Osteocyte (in vitro differentiated cells): ENCODE measurements at places on chromosomes 16 and 17.
A peak's percentile ranks its signal among the peaks of the same experiment; 100 is the strongest.

DNA sequence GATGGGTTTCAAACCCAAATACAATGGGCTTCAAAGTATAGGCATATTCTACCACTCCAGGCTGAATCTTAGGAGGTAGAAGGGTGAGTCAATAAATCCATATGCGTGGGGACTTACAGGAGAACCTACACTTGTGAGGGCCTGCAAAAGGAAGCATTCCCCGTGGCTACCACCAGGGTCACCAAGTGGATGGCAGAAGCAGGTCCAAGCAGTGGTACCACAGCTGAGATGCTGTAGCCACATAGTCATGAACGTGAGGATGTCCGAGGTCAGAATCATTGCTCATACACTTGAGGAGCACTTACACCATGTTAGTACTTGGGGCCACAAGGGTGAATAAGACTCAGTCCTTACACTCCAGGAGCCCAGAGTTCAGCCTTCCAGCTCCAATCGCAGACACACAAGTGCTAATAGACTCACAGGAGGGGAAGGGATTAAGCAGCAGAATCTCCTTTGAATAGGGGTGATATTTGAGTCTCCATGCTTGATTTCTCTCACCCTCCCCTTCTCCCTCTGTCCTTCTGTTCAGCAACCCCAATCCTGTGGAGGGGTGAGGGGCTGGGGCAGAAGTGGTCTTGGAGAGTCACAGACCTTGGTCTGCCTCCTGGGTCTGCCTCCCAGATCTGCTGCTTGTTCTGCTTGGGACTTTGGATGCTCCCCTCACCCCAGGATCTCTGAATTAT lies 42.5 kb upstream of the ASIC2 start:
- no peak for DNase-seq
- no peaks in the 10 kb centered on the region for H3K36me3 ChIP-seq
- H3K4me1 ChIP-seq = no peaks in the 10 kb centered on the region
- H3K4me3 ChIP-seq = no peak overlapping the region

DNA sequence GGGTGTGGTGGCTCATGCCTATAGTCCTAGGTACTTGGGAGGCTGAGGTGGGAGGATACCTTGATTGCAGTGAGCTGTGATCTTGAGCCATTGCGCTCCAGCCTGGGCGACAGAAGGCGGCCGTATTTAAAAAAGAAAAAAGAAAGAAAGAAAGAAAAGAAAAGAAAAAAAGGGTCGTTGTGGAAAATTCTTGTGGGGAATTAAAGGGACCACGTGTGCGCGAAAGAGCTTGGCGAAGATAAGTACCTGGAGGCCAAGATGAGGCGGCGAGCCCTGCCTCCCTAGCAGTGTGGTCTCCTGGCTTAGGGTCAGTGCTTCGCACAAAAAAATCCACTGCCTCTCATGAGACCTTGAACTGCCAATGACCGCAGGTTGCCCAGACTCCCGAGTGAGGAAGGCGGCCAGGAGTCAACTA lies 728 bp upstream of the NMT1 start:
- DNase-seq = no peak
- H3K27ac ChIP-seq = peak overlapping the region; percentile 92
- H3K4me1 ChIP-seq = peaks cover 32% of the 10 kb centered on the region
- H3K36me3 ChIP-seq = no peaks in the 10 kb centered on the region
- no peaks in the 10 kb centered on the region for H3K27me3 ChIP-seq

GRCh38 chr16:68319185-68319908 lies 8.5 kb downstream of the PRMT7 start:
- no peaks in the 10 kb centered on the region for H3K4me1 ChIP-seq
- no peak overlapping the region for H3K4me3 ChIP-seq
- DNase-seq = no peak
- peaks cover 39% of the 10 kb centered on the region for H3K36me3 ChIP-seq
- H3K27ac ChIP-seq = no peak overlapping the region

- no peaks in the 10 kb centered on the region for H3K27me3 ChIP-seq
- no peak overlapping the region for H3K4me3 ChIP-seq
- H3K27ac ChIP-seq = no peak overlapping the region
- peaks cover under 1% of the 10 kb centered on the region for H3K36me3 ChIP-seq
- H3K4me1 ChIP-seq = peaks cover 11% of the 10 kb centered on the region
These were observed 13.5 kb downstream of the TMC6 start for GRCh38 chr17:78114831-78115723.

GRCh38 chr17:607361-608147 lies 107.1 kb downstream of the VPS53 start:
- no peaks in the 10 kb centered on the region for H3K27me3 ChIP-seq
- peaks cover 18% of the 10 kb centered on the region for H3K4me1 ChIP-seq
- peaks cover 19% of the 10 kb centered on the region for H3K36me3 ChIP-seq
- no peak for DNase-seq

- H3K27ac ChIP-seq = no peak overlapping the region
- peaks cover 18% of the 10 kb centered on the region for H3K4me1 ChIP-seq
- no peak for DNase-seq
- H3K27me3 ChIP-seq = peaks cover 66% of the 10 kb centered on the region
These were observed 1.1 kb downstream of the TOX3 start for GRCh38 chr16:52545898-52546266.

- DNase-seq = no peak
- no peak overlapping the region for H3K4me3 ChIP-seq
- peak overlapping the region; percentile 53 for H3K27ac ChIP-seq
- H3K4me1 ChIP-seq = peaks cover 52% of the 10 kb centered on the region
- H3K27me3 ChIP-seq = no peaks in the 10 kb centered on the region
These were observed 22.1 kb downstream of the CYTH1 start for GRCh38 chr17:78759969-78760352.

GRCh38 chr16:87411375-87412271 lies 19.5 kb downstream of the MAP1LC3B start:
- no peak overlapping the region for H3K27ac ChIP-seq
- DNase-seq = no peak
- no peaks in the 10 kb centered on the region for H3K27me3 ChIP-seq
- peaks cover 51% of the 10 kb centered on the region for H3K36me3 ChIP-seq
- H3K4me3 ChIP-seq = no peak overlapping the region

GRCh38 chr17:59432657-59433056 lies 101.2 kb downstream of the YPEL2 start:
- no peak overlapping the region for H3K27ac ChIP-seq
- H3K4me1 ChIP-seq = peaks cover 28% of the 10 kb centered on the region
- DNase-seq = no peak
- H3K4me3 ChIP-seq = no peak overlapping the region

GRCh38 chr17:8692916-8693315 lies 51.7 kb downstream of the CCDC42 start:
- no peaks in the 10 kb centered on the region for H3K36me3 ChIP-seq
- peaks cover 14% of the 10 kb centered on the region for H3K27me3 ChIP-seq
- H3K4me1 ChIP-seq = peaks cover 7% of the 10 kb centered on the region
- H3K27ac ChIP-seq = no peak overlapping the region
- H3K4me3 ChIP-seq = no peak overlapping the region

DNA sequence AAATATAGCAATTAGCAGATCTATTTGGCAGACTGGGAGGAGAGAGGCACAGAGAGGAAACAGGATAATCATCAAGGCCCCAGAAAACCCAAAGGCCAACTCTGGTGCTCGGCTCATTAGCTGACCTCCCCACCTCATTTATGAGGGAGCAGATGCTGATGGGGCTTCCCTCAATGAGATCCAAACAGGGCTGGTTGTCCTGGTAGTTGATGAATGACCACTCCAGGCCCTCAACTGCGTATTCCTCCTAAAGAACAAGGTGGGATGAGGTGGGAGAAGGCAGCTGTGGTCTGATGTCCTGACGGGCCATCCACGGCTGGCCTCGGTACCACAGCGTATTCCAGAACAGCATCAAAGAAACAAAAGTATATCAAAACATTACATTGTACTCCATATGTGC lies 20.8 kb downstream of the ZNHIT3 start:
- no peak for DNase-seq
- no peak overlapping the region for H3K27ac ChIP-seq
- H3K4me1 ChIP-seq = no peaks in the 10 kb centered on the region

- H3K4me3 ChIP-seq = peak overlapping the region; percentile 88
- peaks cover 49% of the 10 kb centered on the region for H3K4me1 ChIP-seq
These were observed 394 bp upstream of the CPD start for GRCh38 chr17:30378241-30378824.

DNA sequence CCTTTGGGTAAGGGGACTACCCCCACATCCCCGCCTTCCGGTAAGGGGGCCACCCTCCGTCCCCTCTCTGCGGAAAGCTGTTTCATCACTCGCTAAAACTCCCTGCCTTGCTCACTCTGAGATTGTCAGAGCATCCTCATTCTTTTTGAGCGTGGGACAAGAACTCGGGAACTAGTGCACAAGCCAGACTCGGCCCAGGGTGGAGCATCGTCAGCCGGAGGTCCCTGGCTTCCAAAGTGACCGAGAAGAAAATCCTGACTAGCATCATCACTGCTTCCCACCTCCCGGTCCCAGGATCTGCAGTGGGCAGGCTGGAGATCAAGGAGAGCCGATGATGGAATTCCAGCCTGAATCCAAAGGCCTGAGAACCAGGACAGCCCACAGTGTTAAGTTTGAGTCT lies 380.3 kb downstream of the SEC14L1 start:
- no peaks in the 10 kb centered on the region for H3K4me1 ChIP-seq
- no peak for DNase-seq

DNA sequence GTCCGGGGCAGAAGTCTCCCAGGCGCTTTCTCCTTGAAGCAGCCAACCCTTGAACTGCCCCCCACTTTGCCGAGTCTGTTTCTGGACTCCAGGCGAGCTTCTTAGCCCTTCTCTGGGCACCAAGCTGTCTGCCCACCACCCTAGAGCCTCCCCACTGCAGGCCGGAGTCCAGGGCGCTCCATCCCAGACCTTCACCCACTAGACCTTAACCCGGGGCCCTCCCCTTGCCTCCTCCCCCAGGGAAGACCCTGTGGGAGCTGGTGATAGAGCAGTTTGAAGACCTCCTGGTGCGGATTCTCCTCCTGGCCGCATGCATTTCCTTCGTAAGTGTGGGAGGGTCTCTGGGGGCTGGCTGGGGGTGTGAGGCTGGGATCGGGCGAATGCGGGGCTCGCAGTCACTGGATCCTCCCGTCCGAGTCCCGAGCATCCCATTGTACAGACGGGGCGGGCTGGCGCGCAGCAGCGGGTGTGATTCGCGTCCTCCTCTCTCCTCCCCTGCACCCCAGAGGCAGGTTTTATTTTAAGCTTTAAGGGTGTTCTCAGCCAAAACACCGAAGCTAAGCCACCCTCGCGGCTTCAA lies 1.1 kb downstream of the ATP2A1 start:
- no peaks in the 10 kb centered on the region for H3K27me3 ChIP-seq
- peaks cover 14% of the 10 kb centered on the region for H3K4me1 ChIP-seq
- peaks cover 1% of the 10 kb centered on the region for H3K36me3 ChIP-seq
- no peak for DNase-seq
- H3K4me3 ChIP-seq = peak overlapping the region; percentile 82

GRCh38 chr16:54076006-54076504 lies 210.5 kb downstream of the IRX3 start:
- DNase-seq = no peak
- no peaks in the 10 kb centered on the region for H3K27me3 ChIP-seq
- H3K27ac ChIP-seq = no peak overlapping the region
- H3K4me3 ChIP-seq = no peak overlapping the region
- H3K4me1 ChIP-seq = peaks cover 19% of the 10 kb centered on the region
- no peaks in the 10 kb centered on the region for H3K36me3 ChIP-seq

- H3K27me3 ChIP-seq = no peaks in the 10 kb centered on the region
- H3K36me3 ChIP-seq = no peaks in the 10 kb centered on the region
- no peak overlapping the region for H3K4me3 ChIP-seq
These were observed 104.4 kb downstream of the SHISA9 start for GRCh38 chr16:13005721-13006247.

DNA sequence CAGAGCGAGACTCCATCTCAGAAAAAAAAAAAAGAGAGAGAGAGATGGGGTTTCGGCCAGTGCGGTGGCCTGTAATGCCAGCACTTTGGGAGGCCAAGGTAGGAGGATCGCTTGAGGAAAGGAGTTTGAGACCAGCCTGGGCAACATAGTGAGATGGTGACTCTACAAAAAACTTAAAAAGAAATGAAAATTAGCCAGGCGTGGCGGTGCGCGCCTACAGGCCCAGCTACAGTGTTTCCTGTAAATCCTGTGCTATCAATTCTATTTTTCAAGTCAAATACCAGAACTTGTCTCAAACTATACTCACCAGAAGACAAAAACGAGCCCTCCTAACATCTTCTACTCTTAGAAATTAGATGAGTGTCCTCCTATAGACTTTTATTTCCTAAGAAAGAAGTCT lies 19.3 kb downstream of the UBE2O start:
- no peaks in the 10 kb centered on the region for H3K27me3 ChIP-seq
- H3K4me1 ChIP-seq = peaks cover 13% of the 10 kb centered on the region
- DNase-seq = no peak

- H3K4me3 ChIP-seq = no peak overlapping the region
- no peak overlapping the region for H3K27ac ChIP-seq
- peaks cover 27% of the 10 kb centered on the region for H3K27me3 ChIP-seq
- H3K4me1 ChIP-seq = no peaks in the 10 kb centered on the region
These were observed 31.2 kb downstream of the PIK3R5 start for GRCh38 chr17:8934346-8934745.

DNA sequence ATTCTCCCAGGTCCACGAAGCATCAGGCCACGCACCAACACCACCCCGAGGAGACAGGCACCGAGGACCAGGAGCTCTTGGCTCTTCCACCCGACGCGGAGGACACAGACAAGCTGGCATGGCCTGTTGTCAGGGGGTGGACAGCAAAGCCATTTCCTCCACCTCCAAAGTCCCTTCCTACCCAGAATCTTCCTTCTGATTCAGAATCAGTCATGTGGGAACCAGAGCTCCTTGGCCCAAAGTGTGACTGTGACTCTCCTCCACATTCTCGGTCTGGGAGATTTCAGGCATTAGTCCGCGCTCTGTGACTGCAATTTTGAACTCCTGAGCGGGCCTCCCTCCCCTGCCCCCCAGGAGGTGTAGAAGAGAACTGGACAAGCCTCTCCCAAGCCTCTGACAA lies 9.2 kb downstream of the DNAH17 start:
- peaks cover 4% of the 10 kb centered on the region for H3K27me3 ChIP-seq
- no peak overlapping the region for H3K27ac ChIP-seq
- peaks cover 2% of the 10 kb centered on the region for H3K36me3 ChIP-seq

- H3K36me3 ChIP-seq = no peaks in the 10 kb centered on the region
- H3K4me3 ChIP-seq = no peak overlapping the region
- no peak for DNase-seq
- peaks cover 48% of the 10 kb centered on the region for H3K4me1 ChIP-seq
These were observed 1.1 kb downstream of the MC1R start for GRCh38 chr16:89919535-89920406.

DNA sequence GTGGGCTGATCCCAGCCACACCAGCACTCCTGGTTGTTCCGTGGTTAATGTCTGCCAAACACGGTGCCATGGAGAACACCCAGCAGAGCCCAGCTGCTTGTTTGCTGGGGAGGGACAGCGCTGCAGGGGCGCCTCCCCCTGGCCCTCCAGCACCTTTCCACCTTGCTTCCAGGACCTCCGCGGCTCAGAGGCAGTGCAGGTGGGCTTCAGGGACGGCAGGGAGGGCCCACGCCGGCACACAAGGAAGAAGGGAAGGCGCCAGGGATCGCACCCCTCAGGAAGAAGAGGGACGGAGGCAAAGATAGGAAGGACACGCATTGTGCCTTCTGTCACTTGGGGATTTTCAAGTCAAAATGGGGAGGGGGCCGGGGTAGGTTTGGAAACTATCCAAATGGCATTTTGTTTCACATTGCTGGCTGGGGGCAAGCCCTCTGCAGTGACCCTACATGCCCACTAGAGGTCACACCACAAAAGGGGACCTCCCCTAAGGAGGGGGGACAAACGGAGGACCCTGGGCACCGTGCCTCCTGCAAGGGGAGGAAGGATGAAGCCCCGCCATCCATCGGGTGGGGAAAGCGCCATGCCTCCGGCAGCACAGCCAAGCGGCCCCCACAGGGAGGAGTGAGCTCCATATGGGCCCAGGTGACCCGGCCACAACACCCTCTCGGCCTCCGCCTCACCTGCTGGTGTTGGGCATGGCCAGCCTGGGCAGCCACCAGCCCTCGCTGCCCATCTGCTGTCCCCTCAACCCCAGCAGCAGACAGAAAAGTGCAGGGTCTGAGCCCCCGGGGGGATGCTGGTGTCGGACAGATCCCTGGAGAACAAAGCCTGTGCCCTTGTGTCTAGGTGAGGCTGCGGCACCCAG lies 7.5 kb upstream of the C16orf95 start:
- H3K4me3 ChIP-seq = no peak overlapping the region
- peaks cover 4% of the 10 kb centered on the region for H3K4me1 ChIP-seq
- H3K36me3 ChIP-seq = peaks cover 4% of the 10 kb centered on the region
- no peaks in the 10 kb centered on the region for H3K27me3 ChIP-seq
- H3K27ac ChIP-seq = no peak overlapping the region
